ENCODE measurements at places on chromosomes 7 and 10.

DNA sequence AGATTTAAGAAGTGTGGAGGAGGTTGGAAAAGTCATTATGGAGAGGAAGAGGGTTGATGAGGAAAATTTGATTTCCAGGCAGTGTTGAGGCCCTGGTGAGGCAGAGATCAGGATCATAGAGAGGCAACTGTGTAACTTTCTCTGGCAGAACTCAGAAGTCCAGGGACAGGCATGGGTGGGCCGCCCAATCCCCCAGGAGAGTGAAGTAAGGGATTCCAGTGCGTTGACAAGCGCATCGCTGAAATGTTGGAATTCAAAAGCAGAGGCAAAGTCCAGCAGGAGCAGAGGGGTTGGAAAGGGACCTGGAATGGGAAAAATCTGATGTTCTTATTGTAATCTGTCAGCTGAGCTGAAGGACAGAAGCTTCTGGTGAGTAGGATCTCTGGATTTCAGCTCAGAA, 207.3 kb downstream of the FAM107B start:
- DNase-seq = no peak

- no peak for DNase-seq
These were observed 1138.5 kb upstream of the PHF14 start for GRCh38 chr7:9835199-9835598.

- DNase-seq = no peak
These were observed 164.9 kb downstream of the ELMO1 start for GRCh38 chr7:37283716-37284115.

DNA sequence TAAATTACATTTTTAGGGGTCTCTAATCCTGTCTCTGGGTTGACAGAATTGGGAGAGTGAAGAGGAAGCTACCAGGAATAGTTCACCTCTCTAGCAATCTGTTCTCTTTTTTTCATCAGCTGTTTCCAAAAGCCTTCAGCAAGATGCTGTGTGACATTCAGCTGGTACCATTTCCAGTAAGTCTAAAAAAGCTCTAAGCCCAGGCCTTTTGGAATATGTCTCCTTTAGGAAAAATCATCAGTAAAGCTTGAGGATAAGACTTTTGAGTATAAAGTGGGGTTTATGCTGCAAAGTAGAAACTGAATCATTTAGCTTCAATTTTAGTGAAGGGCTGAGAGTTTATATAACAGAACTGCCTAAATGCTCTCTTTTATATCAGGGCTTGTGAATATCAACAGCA, 81.5 kb downstream of the CCNY start:
- no peak for DNase-seq

GRCh38 chr10:93495654-93496321, 624 bp upstream of the CEP55 start:
- no peak for DNase-seq

- DNase-seq = peak; percentile 54
These were observed 52.0 kb upstream of the NKX6-2 start for GRCh38 chr10:132837905-132838304.

- DNase-seq = no peak
These were observed 77.3 kb downstream of the EMX2 start for GRCh38 chr10:117619707-117620405.

DNA sequence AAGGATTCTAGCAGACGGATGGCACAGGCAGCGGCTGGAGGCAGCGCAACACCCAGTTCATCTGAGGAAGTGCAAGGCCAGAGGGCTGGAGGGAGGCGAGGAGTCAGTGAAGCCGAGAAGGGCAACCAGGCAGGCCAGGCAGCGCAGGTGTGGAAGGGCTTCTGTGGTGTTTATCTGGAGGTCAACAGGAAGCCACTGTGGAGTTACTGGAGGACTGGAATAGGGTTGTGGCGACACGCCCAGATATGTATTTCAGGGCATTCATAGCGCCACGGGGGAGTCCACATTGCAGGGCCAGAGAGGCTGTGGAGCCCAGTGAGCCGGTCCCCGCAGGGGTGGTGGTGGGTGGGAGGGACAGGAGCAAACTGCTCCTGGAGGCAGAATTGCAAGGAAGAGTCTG, 150.6 kb downstream of the CDH23 start:
- DNase-seq = no peak

- DNase-seq = no peak
These were observed 70.4 kb upstream of the HECTD2 start for GRCh38 chr10:91339729-91340128.

DNA sequence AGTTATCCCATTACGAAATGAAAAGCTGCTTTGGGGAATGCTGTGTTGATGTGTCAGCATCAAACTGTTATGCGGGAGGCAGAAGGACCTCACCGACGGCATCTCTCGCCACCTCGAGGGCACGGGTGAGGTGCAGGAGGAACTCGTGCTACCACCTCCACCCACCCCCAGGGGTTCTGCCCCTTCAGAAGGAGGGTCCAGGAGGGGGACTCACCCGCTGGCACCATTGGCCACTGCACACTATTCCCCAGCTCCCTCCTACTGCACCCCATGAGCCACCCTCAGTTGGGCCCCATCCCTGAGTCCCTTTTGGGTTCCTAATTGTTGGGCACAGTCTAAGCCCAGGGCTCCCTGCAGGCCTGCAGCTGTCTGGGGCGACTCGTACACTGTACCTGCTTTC, 236.6 kb downstream of the PTPRN2 start:
- no peak for DNase-seq

- no peak for DNase-seq
These were observed 47.3 kb downstream of the NKX6-2 start for GRCh38 chr10:132738454-132739224.

DNA sequence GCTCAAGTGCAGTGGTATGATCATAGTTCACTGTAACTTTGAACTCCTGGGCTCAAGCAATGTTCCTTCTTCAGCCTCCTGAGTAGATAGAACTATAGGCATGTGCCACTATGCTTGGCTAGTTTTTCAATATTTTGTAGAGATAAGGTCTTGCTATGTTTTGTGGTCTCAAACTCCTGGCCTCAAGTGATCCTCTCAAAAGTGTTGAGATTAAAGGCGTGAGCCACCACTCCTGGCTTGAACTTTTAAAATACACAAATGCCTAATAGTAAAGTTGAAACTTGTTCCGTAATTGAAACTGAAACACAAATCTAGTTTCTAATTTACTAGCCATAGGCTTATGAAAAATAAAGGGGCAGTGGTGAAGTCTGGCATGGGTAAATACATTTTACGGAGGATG, 65.7 kb downstream of the AP3M1 start:
- no peak for DNase-seq

DNA sequence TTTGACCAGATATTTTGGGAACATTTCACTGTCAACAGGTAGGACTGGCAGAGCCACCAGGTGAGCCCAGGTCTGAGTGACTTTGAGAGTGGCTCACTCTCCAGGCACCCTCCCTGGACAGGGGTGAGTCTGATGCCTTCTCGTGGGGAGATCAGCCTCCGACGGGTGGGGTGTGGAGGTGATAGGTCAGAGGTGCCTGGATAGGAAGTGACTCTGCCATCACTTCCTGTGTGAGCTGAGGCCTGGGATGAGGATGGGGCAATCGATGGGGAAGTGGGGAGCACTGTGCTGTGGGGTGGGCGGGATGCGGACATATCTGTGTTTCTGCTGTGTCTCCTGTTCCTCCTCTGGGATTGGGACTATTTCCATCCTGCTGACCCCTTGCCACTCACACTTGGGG, 34.6 kb downstream of the IFT22 start:
- no peak for DNase-seq

GRCh38 chr7:81333536-81333935, 414.7 kb upstream of the SEMA3C start:
- no peak for DNase-seq

DNA sequence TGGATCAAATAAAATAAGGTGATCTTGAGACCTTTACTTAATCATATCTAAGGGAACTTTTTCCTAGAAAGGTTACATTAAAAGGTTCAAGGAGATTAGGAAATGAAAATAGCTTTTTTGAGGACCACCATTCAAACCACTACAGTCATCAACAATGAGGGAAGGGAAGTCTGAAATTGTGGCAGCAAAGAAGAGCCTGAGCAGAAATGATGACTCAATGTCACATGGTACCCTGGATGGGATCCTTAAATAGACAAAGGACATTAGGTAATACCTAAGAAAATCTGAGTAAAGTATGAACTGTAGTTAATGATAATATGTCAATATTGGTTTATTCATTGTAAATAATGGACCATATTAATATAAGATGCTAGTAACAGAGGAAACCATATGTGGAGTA, 236.0 kb downstream of the SEMA3D start:
- DNase-seq = no peak

- DNase-seq = no peak
These were observed 422.7 kb downstream of the SORCS3 start for GRCh38 chr10:105063796-105064195.

DNA sequence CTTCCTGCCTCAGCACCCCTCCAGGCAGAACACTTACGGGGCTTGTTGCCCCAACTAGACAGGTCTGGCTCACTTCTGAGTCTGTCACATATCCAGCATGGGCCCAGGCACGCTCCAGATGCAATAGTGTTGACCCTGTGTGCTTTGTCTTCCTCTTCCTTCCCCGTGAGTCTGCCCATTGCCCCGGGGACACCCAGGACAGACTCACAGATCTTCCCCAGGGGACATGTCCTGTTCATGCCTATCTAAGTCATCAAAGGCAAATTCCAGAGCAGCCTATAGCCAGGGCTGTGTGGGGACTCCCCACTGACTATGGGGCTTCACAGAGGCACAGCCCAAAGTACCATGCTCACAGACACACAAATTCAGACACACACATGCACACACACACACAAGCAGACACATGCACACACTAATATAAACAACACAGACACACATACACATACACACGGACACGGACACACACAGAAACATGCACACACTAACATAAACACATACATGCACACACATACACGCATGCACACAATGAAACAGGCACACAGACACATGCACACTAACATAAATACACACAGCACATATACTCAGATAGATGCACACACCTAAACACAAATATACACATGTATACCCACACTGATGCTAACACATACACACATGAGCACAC, 175.8 kb downstream of the KCNMA1 start:
- DNase-seq = no peak

GRCh38 chr10:11261687-11262493, 244.2 kb downstream of the CELF2 start:
- DNase-seq = no peak

DNA sequence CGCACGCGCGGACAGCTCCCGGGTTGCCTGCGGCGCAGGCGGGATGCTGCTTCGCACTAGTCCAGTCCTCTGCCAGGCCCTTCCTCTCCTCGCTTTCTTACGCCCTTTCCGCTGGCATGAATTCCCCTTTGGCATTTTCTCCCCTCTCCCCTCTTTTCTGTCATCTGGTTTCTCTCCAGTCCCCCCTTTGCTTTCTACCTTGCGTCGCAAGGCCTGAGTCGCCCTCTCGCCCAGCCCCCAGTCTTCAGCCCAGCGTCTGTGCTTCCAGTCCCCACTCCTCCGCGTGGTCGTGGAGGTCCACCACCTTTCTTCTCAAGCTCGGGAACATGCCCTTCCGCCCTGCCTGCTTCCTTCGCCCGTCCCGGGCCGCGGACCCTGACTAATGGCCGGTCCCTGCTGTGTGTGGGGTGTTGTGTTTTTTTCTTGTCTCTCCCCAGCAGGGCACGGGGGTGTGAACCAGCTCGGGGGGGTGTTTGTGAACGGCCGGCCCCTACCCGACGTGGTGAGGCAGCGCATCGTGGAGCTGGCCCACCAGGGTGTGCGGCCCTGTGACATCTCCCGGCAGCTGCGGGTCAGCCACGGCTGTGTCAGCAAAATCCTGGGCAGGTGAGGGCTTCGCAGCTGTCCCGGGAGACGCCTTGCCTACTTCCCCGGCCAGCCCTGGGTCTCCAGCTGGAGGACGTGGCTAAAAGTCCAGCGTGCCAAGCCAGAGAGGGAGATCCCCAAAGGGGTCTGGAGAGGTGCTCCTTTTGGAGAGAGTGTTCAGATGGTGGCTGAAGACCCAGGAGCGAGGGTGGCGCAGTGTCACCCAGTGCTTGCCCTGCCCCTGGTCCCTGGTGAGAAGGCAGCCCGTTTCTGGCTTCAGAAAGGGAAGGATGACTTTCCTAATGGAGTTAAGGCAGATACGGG, 4.2 kb downstream of the PAX2 start:
- no peak for DNase-seq

GRCh38 chr10:21184984-21185383, 287.9 kb upstream of the NEBL start:
- DNase-seq = no peak

DNA sequence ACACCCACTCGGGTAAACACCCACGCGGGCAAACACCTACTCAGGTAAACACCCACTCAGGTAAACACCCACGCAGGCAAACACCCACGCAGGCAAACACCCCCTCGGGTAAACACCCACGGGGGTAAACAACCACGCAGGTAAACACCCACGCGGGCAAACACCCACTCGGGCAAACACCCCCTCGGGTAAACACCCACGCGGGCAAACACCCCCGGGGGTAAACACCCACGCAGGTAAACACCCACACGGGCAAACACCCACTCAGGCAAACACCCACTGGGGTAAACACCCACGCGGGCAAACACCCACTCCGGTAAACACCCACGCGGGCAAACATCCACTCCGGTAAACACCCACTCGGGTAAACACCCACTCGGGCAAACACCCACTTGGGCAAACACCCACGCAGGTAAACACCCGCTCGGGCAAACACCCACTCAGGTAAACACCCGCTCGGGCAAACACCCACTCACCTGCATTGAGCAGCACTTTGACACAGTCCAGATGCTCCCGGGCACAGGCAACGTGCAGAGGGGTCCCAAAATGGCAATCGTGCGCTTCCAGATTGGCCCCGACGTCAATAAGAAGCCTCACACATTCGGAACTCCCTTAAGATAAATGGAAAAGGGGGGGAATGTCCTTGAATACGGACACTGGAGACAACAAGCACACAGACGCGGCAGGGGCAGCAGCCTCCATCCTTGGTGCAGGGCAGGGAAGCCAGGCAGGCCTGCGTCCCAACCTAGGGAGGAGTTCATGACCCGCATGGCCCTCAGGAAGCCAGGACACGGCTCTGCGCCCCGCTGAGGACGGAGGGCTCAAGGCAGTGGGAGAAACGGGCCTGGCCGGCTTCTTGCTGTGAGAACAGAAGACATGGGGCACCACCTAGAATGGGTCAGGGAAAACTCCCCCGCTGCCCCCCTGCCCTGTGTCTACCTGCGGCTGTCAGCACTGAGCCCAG, 17.6 kb downstream of the ASB13 start:
- no peak for DNase-seq

GRCh38 chr7:77935652-77936348, 137.2 kb downstream of the PHTF2 start:
- no peak for DNase-seq

- no peak for DNase-seq
These were observed 33.8 kb upstream of the INPP5A start for GRCh38 chr10:132503581-132504421.

Measured in ascending aorta (tissue), 2 donors.